MCF 10A (cell line): ENCODE measurements at places on chromosomes 5 and 9. TPM values are rescaled to one million over a fixed set of nuclear protein-coding genes. Genes with fewer than 3 reads are reported as not detected.

DNA sequence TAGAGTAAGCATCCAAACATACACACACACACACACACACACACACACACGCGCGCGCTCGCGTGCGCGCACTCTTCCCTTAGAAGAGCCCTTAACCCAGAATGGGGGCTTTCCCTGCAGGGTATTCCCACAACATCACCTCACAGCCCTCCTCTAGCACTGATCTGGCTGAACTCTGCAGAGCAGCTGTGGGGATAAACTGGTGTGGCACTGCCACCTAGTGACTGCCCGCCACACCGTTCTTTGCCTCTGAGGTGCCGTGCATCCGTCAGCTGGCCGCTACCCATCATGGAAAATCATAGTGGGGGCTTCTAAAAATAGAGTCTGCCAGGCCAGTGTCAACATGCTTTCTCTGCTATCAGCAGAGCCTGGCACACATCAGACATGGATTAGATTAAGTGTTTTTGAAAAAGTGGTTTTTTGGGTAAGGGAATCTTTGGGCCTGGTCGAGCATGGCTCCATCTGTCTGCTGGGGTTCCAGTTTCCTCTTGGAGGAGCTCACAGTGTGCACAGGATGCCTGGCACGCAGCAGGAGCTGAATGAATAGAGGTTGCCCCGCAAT lies 88.1 kb downstream of the KCNN2 start:
- peak; percentile 57 for DNase-seq

GRCh38 chr9:116697362-116697761 lies 10.3 kb downstream of the TRIM32 start:
- DNase-seq: no peak

- no peak for DNase-seq
Observed at GRCh38 chr5:58239045-58239444, 220.8 kb downstream of the PLK2 start.

DNA sequence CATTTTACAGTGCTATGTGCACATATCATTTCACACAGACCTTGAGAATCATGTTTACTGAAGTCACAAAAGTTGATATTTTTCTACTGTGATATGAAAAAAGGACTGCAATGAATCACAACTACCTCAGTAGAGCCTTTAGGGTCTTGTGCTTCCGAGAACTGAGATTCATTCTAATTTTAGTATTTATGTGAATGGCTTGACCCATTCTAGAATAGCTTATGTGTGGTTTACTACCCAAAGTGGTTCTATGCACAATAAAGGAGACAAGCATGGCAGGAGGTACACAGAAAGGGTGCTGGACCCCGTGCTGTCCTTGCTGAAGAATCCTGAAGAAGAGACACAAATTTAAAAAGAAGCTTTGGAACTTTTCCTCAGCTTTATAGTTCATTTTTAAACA lies 28.2 kb downstream of the MEF2C start:
- DNase-seq: no peak

GRCh38 chr9:12194731-12195130 lies 498.5 kb upstream of the TYRP1 start:
- DNase-seq: no peak

DNA sequence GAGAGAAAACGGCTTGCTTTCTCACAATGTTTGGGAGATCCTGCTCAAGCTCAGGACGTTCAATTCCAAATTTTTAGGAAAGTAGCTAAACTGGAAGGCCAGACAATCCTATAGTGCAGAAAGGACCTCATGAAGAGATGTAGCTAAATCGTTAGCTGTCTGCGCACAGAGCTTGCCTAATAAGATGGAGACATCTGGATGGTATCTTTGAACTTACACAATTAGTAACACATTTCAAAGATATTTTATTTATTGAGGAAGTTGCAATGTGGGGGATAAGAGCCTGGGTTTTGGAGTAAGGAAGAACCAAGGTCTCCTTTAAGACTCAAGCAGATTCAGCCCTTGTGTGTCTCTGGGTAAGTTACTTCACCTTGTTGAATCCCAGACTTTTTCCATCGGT lies 28.6 kb upstream of the RAB14 start:
- DNase-seq: no peak

GRCh38 chr5:14266171-14266570 lies 123.0 kb downstream of the TRIO start:
- DNase-seq: no peak

GRCh38 chr5:123156577-123157296 lies 67.7 kb downstream of the PRDM6 start:
- DNase-seq: peak; percentile 73

DNA sequence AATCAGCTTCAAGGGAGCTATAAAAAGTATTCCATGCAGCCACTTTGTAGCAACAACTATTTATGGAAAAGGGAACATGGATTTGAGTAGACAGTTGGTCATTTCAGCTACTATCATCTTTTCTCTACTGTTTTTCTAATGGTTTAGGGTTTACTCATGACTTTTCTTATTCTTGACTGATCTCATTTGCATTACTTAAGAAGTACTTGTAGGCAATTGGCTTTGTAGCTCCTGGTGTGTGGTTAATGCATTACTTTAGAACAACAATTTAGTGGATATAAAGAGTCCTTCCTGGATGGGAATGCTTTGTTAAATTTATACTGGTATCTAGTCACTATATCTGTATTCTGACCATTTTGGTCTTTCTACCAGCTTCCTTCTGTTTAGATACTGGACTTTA lies 59.8 kb upstream of the NTRK2 start:
- no peak for DNase-seq

GRCh38 chr5:114243972-114244317 lies 117.9 kb upstream of the KCNN2 start:
- no peak for DNase-seq

- DNase-seq: no peak
Observed at GRCh38 chr5:61386045-61386800, 54.2 kb downstream of the ZSWIM6 start.

DNA sequence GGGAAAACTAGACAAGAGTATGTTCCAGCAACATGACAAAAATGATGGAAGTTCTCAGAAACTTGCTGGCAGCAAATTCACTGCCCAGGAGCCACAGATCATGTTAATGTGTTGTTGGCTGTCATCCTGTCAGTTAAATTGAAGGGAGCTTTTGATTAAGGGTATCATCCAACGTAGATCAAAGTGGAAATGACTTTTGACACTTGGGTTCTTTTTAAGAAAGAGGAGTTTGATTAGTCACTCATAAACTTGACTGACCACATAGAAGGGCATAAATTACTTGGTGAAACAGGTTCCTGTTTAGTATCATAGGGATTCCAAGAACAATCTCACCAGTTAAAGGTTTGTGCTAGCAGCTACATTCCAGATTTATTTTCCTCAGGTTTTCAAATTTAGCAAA lies 288.7 kb downstream of the CSNK1G3 start:
- DNase-seq: no peak

- DNase-seq: no peak
Observed at GRCh38 chr9:124780757-124781151, 3.8 kb downstream of the OLFML2A start.

DNA sequence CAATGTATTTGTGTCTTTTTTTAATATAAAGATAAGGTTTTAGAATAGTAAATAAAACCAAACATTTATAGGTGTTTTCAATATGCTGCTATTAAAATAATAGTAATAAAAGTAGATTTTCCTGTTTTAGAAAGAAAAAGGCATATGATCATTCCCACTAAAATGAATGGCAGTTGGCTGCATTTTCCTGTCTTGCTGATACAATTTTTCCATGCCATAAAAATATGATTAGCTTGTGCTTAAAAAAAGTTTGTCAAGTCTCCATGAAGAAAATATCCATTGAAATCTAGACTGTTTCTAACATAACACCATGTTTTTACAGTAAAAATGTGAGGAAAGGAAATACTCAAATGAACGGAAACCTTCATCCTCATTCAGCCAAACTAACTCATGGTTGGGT lies 65.0 kb downstream of the FBXL7 start:
- no peak for DNase-seq

- DNase-seq: peak; percentile 53
Observed at GRCh38 chr5:2747363-2748162, 3.9 kb downstream of the IRX2 start.

GRCh38 chr9:94929369-94929756 lies 202.9 kb downstream of the AOPEP start:
- peak; percentile 99 for DNase-seq

GRCh38 chr5:82365744-82366228 lies 87.6 kb upstream of the RPS23 start:
- peak; percentile 82 for DNase-seq

DNA sequence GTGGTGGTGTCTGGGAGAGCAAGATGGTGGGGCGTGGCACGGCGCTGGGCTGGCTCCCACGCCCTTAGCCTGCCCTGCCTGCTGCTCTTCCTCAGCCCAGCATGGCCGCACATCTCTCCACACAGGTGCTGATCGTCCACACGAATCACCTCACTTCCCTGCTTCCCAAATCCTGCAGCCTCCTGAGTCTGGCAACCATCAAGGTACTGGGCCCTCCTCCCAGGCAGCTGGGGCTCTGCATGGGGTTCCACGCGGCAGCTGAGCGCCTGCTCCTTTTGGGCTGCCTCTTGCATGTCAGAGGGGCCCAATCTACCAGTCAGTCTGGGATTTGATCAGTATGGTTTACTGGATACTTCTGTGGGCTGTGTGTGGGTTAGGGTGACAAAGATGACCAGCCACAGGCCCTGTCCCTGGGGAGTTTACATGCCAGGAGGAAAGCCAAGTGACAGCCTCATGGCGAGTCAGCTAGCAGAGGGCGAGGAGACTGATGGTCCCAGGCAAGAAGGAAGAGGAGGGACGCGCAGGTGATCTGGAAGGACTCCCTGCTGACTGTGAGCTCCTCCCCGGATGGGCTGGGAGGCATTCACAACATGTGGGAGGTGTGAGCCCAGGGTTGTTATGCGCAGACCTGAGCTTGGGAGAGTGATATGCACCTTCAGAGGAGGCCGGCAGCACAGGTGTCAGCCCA lies 6.0 kb downstream of the LRSAM1 start:
- no peak for DNase-seq

DNA sequence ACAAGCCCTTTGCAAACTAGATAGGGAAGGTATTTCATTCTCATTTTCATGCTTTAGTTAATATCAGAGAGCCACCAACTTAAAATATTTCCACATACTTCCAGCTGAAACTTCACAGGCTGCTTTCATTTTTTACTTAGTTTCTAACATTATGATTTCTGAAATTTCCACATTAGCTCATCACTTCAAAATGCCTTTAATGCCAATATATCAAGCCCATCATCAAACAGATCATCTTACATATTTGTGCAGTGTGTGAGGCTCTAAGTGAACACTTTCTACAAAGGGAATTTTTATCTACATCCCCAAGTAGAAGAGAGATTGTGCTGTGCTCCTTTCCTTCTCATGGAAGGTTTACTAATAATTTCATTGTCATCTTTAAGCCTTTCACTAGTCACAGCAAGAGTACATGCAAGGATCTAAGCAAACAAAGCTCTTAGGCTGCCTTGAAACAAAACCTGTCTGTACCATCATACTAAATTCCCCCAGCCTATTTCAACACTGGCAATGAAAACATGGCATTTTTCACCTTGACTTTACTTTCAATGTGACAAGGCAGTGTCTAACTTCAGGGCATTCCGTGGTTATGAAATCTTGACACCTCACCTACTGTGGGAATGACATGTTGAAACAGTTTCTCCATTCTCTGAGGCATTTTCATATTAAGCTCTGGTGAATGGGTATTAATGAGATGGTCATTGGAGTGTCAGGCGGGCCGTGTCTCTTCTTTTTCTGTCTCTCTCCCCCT lies 45.4 kb downstream of the PPP2R2B start:
- DNase-seq: peak; percentile 76

- peak; percentile 78 for DNase-seq
Observed at GRCh38 chr5:72523960-72524582, 16.9 kb upstream of the ZNF366 start.

DNA sequence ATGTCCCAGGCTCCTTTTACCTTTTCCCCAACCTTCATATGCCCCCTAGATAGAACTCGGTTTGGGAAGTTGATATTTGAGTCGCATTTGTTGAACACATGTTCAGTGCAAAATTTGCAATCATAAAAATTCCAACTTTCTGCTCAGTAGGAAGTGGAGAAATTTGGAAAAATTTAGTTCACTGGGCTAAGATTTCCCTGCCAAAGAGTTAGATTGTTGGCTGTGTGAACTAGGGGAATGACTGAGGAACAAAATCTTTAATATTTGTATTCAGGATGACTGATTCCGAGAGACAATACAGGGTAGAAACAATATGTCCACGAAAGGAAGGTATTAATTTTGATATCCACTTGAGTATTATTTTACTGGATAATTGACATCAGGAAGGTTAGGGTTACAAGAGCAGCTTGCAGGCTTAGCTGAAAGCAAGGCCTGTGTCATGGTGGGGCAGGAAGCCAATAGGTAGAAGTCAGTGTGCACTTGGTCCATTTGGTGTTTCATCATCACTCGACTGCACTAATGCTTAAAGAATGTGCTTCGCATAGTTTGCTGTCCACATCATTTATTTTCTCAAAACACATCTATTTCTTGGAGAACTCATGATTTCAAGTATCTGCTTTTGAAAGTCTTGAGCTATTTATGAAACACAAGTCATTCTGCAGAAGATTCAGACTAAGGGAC lies 59.4 kb upstream of the GNA14 start:
- peak; percentile 96 for DNase-seq

GRCh38 chr5:91074615-91075014 lies 308.5 kb downstream of the ARRDC3 start:
- peak; percentile 41 for DNase-seq

The CDH9 gene
- total RNA-seq: not detected in 2 replicates

The OSMR gene
- 86.1 and 89.1 TPM in 2 replicates for total RNA-seq

The CDC42SE2 gene
- total RNA-seq: 71.0 and 96.4 TPM in 2 replicates

The FABP6 gene
- not detected in 2 replicates for total RNA-seq

The CCDC152 gene
- not detected in 2 replicates for total RNA-seq

The ROPN1L gene
- 0.82 TPM in 1 of 2 replicates, not detected in the other for total RNA-seq

The FYB1 gene
- 0.12 and 0.32 TPM in 2 replicates for total RNA-seq

The SMIM23 gene
- total RNA-seq: not detected in 2 replicates

The CFAP90 gene
- total RNA-seq: not detected in 2 replicates

The PRKACG gene
- total RNA-seq: not detected in 2 replicates

The IFNK gene
- total RNA-seq: not detected in 2 replicates

The MCC gene
- 25.3 and 28.2 TPM in 2 replicates for total RNA-seq

The AFF4 gene
- total RNA-seq: 200 and 206 TPM in 2 replicates

The NEURL1B gene
- 4.8 and 7.6 TPM in 2 replicates for total RNA-seq
